ENCODE measurements at places on chromosomes 4 and X.

DNA sequence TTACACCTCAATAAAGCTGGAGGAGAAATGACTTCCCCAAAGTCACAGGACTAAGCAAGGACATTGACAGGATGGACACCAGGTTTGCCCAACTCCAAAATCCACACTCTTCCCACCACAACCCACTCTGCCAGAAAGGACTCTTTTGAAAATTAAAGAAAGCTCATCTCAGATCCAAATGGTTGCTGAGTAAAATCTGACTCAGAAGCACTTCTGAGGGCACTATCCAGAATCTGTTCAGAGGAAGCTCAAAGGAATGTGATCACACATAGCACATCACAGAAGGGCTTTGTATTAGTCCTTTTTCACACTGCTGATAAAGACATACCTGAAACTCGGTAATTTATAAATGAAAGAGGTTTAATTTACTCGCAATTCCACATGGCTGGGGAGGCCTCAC, 155.5 kb downstream of the RAB28 start:
- no peak for DNase-seq

GRCh38 chrX:10660171-10660570, 39.8 kb upstream of the MID1 start:
- DNase-seq = no peak

GRCh38 chrX:148928811-148929210, 428.4 kb downstream of the AFF2 start:
- DNase-seq = no peak

GRCh38 chr4:150248181-150248580, 169.9 kb downstream of the DCLK2 start:
- no peak for DNase-seq

DNA sequence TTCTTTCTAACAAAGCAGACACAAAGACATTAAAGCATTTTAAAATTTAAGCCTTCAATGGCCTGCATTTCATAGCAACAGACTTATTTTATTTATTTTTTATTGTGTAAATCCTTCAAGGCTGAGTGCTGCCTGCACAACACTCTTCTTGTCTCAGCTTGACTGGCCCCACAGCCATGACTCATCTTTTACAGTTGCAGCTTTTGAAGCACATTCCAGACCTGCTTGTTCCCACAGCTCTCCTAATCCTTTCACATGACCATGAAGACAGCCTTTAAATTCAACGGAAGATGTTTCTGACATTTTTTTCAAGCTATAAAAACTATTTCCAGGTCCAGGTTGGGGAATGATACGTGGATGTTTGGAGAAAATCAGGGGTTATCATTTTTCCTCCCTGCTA, 276.9 kb upstream of the TACR3 start:
- no peak for DNase-seq

DNA sequence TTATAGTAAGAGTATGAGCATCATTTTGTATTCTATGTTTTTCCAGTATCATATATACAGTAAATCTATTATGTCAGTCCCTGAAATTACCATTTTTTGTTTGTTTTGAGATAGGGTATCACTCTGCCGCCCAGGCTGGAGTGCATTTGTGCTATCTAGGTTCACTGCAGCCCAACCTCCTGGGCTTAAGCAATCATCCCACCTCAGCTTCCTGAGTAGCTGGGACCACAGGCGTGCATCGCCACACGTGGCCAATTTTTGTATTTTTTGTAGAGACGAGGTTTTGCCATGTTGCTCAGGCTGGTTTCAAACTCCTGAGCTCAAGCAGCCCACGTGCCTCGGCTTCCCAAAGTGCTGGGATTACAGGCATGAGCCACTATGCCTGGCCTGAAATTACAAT, 85.6 kb downstream of the ZNF330 start:
- DNase-seq = no peak

DNA sequence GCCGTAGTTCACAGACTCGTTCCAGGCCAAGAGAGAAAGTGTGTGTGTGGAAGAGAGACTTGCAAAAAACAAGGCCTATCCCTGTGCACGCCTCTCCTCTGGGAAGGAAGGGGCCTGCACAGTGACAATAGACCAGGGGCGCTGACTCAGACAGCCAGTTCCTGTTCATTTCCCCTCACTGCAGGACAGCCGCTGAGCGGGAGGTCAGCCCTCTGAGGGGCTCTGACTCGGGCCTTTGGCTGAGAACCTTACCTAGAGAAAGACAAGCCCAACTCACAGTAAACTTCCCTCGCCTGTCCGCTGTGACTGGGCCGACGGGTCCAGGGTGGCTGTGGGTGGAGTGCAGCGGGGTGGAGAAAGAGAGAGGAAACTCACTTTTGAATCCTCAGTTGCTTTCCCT, 52.1 kb downstream of the RTL5 start:
- no peak for DNase-seq

- peak; percentile 96 for DNase-seq
Measured at GRCh38 chrX:39736216-39737211, 361.2 kb downstream of the BCOR start.

GRCh38 chr4:168451331-168451730, 29.0 kb downstream of the DDX60L start:
- no peak for DNase-seq

DNA sequence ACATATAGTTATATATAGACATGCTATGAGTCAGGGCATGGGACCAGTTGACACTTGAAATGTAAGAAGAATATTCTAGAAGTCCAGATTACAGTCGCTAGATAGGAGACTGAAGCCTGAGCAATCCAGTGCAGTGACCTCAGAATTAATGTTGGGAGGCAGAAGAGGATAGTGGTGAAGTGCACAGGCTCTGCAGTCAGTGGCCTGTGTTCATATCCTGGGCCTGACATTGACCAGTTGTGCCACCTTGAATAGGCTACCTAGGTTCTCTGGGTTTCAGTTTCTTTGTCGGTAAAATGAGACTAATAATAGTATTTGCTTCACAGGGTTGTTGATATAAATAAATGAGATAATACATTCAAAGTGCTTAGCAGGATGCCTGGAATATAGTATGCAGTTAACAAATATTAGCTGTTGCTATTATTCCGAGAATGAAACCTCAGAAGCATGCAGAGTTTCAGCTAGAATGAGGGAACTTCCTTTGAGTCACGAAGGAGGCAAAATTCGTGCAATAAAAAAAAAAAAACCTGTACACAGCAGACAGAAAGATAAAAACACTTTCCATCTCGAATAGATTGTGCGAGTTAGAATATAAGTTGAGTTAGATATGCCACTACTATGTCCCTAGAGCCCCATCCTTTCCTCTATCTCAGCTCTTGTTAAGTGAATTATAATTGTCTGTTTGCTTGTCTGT, 4.0 kb upstream of the SH2D1A start:
- no peak for DNase-seq

GRCh38 chr4:3418029-3418762, 23.6 kb upstream of the HGFAC start:
- peak; percentile 48 for DNase-seq

DNA sequence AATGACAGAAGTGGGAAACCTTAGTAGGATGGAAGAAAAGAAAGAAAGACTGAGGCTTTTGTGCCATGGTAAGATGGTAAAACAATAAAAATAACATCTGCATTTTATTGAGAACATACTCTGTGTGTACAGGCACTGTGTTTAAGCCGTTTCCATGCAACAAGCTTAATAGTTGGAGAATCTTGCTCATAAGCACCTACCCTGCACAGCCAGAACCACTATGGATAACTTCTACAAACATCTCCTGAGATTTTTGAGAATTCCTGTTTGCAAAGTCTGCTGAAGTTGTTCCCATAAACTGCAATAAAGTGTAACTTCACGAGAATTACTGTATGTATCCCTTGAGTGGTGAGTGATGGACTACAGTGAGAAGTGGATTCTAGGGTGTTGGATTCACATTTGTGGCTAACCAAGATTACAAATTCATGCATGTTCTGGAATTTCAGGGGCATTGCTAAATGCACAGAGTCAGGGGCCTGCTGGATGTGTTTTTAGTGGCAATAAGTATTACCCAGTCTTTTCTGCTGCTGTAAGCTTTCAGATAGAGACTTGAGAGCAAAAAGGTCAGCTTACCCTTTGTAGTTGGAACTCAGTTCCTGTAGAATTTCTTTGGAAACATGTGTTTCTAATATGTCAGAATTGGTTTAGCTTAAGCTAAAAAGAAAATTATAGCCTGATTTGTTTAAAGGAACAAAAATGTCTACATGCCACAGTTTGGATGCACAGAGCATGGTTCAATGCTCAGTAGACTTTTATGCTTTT, 132.5 kb downstream of the AFF1 start:
- DNase-seq = no peak

Data from posterior vena cava (tissue), 2 donors.